Ovary (tissue), 10 donors: ENCODE measurements at places on chromosomes 6 and 20. TPM values are rescaled to one million over a fixed set of nuclear protein-coding genes. Genes with fewer than 3 reads are reported as not detected.

GRCh38 chr20:4844325-4844724 is 122.6 kb downstream of the PRND start:
- peaks cover 5% of the 10 kb centered on the region for H3K4me1 ChIP-seq
- no peak for DNase-seq
- H3K4me3 ChIP-seq: no peak overlapping the region
- H3K27me3 ChIP-seq: no peaks in the 10 kb centered on the region

DNA sequence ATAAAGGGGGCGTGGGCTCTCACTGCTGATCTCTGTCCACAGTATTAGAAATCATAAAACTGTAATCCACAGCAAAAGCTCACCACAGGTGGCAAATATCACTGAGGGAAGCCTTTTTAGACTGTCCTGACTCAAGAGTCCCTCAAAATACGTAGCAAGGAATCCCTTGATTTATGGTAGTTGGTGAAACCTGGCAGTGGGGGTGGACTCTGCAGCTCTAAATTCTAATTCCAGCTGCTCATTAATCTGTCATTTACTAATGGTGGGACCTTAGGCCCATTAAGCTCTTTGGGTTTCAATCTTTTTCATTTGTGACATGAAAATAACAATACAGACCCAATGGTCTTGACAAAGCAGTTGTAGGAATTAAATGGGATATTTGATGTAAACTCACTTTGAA is 32.3 kb downstream of the GMDS start:
- no peaks in the 10 kb centered on the region for H3K4me1 ChIP-seq
- no peaks in the 10 kb centered on the region for H3K36me3 ChIP-seq
- no peak overlapping the region for H3K27ac ChIP-seq
- DNase-seq: no peak
- H3K27me3 ChIP-seq: no peaks in the 10 kb centered on the region
- no peak overlapping the region for H3K4me3 ChIP-seq

DNA sequence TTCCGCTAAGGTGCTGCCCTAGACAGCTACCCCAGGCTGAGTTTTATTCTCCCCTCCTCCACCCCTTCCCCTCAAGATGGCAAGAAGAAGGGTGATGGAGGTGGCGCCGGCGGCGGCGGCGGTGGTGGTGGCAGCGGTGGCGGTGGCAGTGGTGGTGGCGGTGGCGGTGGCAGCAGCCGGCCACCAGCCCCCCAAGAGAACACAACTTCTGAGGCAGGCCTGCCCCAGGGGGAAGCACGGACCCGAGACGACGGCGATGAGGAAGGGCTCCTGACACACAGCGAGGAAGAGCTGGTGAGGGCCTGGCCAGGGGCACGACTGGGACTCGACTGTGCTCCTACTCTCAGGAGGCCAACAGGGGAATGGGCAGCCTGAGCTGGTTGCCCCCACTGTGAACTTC is 35.1 kb downstream of the EIF2S2 start:
- no peaks in the 10 kb centered on the region for H3K36me3 ChIP-seq
- H3K27me3 ChIP-seq: no peaks in the 10 kb centered on the region
- no peak overlapping the region for H3K27ac ChIP-seq
- H3K4me1 ChIP-seq: no peaks in the 10 kb centered on the region
- H3K4me3 ChIP-seq: no peak overlapping the region

GRCh38 chr6:162090734-162091133 is 636.8 kb downstream of the PRKN start:
- H3K27ac ChIP-seq: no peak overlapping the region
- no peaks in the 10 kb centered on the region for H3K36me3 ChIP-seq
- H3K27me3 ChIP-seq: no peaks in the 10 kb centered on the region
- no peak overlapping the region for H3K4me3 ChIP-seq

DNA sequence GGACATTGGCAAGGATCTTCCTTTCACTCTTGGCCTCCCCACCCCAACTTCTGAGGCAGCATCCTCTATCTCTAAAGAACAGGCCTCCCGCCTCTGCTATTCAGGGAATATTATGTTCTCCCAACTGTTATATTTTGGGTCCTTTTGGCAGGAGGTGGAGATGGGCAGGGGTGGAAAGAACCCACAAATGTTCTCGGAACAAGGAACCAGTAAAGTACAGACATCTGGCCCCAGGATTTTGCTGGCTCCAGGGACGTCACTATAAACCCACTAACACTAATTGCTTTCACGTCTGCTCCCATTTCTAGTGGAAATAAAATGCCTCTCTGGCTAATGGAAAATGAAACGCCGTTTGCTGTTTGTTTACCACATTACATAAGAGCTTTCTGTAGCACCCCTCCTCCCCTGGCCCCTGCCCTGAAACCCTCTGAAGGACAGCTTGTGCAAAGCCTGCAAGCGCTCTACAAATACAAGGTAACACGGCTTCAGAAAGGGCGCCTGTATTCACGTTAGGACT is 77.7 kb upstream of the TBC1D7 start:
- H3K4me1 ChIP-seq: no peaks in the 10 kb centered on the region
- no peak for DNase-seq
- no peaks in the 10 kb centered on the region for H3K27me3 ChIP-seq
- no peak overlapping the region for H3K4me3 ChIP-seq

The MUC21 gene
- not detected for polyA plus RNA-seq

The TBX18 gene
- 7.2 TPM for polyA plus RNA-seq
